Epithelial cell of umbilical artery (primary cell): ENCODE measurements at places on chromosomes 5 and 9. TPM values are rescaled to one million over a fixed set of nuclear protein-coding genes. Genes with fewer than 3 reads are reported as not detected.

The PRSS3 gene
- 15.6 and 29.9 TPM in 2 replicates for total RNA-seq

The HSD17B3 gene
- not detected in 2 replicates for total RNA-seq

The IRX1 gene
- total RNA-seq: under 0.01 TPM in 1 of 2 replicates, not detected in the other

The SLC6A7 gene
- not detected in 2 replicates for total RNA-seq

The DPM2 gene
- 5.9 and 8.8 TPM in 2 replicates for total RNA-seq

The NR4A3 gene
- under 0.01 TPM in 2 replicates for total RNA-seq

The CD274 gene
- total RNA-seq: 17.9 and 47.0 TPM in 2 replicates

The SERF1A gene
- 11.4 and 13.2 TPM in 2 replicates for total RNA-seq

The ECSCR gene
- total RNA-seq: 312 and 378 TPM in 2 replicates

The AHRR gene
- 2.4 and 12.3 TPM in 2 replicates for total RNA-seq

The SLC34A3 gene
- total RNA-seq: not detected in 2 replicates

The ADAMTS6 gene
- total RNA-seq: 86.4 and 100 TPM in 2 replicates

The PDE6A gene
- not detected in 2 replicates for total RNA-seq

The GABBR2 gene
- 0.61 and 1.6 TPM in 2 replicates for total RNA-seq

The NAIP gene
- 1.9 and 2.3 TPM in 2 replicates for total RNA-seq

The CAVIN4 gene
- total RNA-seq: 0.65 and 1.7 TPM in 2 replicates

The BTNL9 gene
- 0.32 TPM in 1 of 2 replicates, not detected in the other for total RNA-seq

The PPP3R2 gene
- not detected in 2 replicates for total RNA-seq

The COL23A1 gene
- under 0.01 and 0.15 TPM in 2 replicates for total RNA-seq

The MYO10 gene
- 90.3 and 111 TPM in 2 replicates for total RNA-seq

The HRH2 gene
- total RNA-seq: not detected in 2 replicates

The CFAP90 gene
- total RNA-seq: not detected in 2 replicates

The HABP4 gene
- total RNA-seq: 7.1 and 7.8 TPM in 2 replicates
